ENCODE measurements at places on chromosomes 7 and 10.

GRCh38 chr7:43625453-43625852 is 42.5 kb downstream of the STK17A start:
- DNase-seq = no peak

- DNase-seq = no peak
Measured at GRCh38 chr7:4255336-4255735, 426.8 kb upstream of the FOXK1 start.

GRCh38 chr10:21962358-21962757 is 41.2 kb downstream of the DNAJC1 start:
- no peak for DNase-seq

DNA sequence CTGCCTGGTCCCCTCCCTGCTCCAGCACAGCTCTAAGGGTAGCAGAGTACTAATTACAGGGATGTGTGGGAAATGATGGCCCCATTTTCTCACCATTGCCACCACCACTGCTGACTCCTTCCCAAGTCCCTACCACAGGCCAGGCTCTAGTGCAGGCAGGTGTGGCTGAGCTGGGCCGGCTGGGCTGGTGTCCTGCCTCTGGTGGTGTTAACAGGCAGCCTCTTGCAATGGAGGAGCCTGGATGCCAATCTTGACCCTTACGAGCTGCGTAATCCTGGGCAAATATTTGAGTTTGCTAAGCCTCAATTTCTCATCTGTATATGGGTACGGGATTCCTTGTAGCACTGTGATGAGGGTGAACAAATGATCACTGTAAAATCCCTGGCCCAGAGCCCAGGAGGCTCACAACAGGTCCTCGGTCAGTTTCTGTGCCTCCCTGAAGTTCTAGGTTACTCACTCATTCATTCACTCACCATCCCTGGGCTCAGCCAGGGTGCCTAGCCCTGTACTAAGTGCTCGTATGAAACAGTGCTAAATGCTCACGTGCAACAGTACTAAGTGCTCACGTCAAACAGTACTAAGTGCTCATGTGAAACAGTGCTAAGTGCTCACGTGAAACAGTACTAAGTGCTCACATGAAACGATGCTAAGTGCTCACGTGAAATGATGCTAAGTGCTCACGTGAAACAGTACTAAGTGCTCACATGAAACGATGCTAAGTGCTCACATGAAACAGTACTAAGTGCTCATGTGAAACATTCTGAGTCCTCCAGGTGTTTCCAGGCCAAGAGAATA is 2.3 kb upstream of the FZD9 start:
- no peak for DNase-seq

GRCh38 chr7:158276414-158277218 is 311.0 kb downstream of the PTPRN2 start:
- no peak for DNase-seq

DNA sequence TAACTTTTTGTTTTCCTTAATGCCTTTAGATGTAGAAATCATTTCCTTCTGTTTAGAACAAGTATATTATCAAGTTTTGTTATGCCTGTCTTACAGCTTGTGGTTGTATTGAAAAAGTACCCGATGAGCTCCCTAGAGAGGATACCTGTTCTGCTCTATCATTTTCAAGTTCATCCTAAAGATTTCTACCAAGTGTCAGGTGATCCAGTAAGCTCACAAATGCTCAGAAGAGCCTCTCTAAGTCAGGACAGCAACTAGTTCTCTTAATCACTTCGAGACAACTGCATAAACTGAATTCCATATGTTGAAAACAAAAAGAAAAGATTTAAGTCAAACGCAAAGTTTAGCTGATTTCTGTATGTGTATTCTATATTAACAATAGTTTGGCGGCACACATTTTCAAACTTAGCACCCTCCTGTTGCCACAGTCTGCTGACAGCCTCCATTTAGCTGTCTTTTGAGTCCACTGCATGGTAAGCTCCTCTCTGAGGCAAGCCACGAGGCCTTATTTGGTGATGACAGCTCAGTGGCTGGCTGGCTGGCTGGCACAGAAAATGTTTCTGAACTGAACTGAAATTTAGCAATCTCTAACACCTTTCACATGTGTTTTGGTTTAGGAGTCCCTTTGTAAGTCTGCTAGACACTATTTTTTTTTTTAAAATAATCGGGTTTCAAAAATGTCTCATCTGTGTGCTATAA is 59.4 kb downstream of the SEMA3C start:
- no peak for DNase-seq

DNA sequence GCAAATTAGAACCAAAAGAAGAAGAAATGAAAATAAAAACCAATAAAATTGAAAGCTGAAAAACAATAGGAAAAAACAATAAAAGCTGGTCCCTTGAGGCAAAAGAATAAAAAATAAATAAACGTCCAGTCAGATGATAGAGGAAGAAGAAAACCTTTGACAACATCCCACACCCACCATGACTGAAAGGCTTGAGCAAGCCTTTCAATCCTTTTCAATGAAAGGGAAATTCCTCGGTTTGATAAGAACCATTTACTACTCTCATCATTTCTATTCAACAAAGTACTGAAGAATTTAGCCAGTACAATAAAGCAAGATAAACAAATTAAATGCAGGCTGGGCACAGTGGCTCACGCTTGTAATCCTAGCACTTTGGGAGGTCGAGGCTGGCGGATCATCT is 3.8 kb downstream of the SLC25A40 start:
- no peak for DNase-seq

GRCh38 chr7:105934572-105935185 is 28.4 kb upstream of the CDHR3 start:
- no peak for DNase-seq

GRCh38 chr10:71644307-71645180 is 75.0 kb downstream of the C10orf105 start:
- no peak for DNase-seq

- DNase-seq = peak; percentile 51
Measured at GRCh38 chr10:60434418-60435046, 44.9 kb upstream of the ANK3 start.

- peak; percentile 95 for DNase-seq
Measured at GRCh38 chr7:114392686-114393085, 21.9 kb upstream of the FOXP2 start.

GRCh38 chr10:1655367-1655766 is 82.0 kb downstream of the ADARB2 start:
- no peak for DNase-seq

DNA sequence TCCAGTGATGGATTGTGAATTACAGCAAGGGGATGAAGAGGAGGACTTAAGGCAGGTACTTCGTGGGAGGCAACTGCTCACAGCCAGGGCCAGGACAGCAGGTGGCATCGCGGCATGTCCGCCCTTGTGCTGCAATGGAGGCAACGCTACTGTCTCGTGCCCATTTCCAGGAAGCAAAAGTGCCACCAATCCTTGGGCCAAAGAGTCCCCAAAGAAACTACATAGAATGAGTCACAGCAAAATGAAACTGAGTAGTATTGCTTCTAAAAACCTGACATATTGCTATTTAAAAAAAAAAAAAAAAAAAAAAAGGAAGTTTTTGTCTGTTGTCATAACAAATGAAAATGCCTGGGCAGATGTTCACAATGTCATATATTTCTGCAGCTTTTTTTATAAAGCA is 46.6 kb downstream of the RSU1 start:
- no peak for DNase-seq

- no peak for DNase-seq
Measured at GRCh38 chr10:69345890-69346474, 67.7 kb downstream of the HK1 start.

- no peak for DNase-seq
Measured at GRCh38 chr10:30865141-30865926, 166.3 kb downstream of the ZNF438 start.

- DNase-seq = no peak
Measured at GRCh38 chr10:127257395-127257794, 61.0 kb upstream of the INSYN2A start.

GRCh38 chr7:123218866-123219265 is 19.1 kb upstream of the SLC13A1 start:
- DNase-seq = no peak

DNA sequence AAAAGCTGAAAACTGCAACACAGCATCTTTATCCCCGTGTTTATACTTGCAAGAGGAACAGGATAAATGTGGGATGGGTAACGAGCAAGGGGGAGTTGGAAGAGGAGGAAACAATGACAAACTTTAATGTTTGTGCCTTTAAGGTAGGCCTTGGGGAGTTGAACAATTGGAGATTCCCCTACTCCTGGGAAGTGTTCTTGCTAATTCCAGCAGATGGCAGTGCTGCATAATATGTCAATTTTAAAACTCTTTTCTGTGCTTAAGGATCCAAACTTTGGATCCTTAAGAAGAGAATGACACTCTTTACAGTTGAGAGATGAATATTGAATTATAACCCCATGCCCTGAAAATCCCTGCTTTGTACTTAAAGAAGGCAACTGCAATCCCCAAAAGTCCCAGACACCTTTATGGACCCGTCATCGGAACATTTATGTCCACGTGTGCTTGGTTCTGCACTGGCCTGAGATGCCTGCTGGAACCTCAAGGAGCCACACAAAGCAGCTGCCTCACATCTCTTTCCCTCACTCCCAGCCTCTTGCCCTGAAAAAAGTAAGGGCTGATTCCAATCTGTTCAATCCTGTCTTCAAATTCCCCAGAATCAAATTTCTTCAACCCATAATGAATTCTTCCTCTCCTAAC is 12.0 kb downstream of the IFIT5 start:
- peak; percentile 55 for DNase-seq

DNA sequence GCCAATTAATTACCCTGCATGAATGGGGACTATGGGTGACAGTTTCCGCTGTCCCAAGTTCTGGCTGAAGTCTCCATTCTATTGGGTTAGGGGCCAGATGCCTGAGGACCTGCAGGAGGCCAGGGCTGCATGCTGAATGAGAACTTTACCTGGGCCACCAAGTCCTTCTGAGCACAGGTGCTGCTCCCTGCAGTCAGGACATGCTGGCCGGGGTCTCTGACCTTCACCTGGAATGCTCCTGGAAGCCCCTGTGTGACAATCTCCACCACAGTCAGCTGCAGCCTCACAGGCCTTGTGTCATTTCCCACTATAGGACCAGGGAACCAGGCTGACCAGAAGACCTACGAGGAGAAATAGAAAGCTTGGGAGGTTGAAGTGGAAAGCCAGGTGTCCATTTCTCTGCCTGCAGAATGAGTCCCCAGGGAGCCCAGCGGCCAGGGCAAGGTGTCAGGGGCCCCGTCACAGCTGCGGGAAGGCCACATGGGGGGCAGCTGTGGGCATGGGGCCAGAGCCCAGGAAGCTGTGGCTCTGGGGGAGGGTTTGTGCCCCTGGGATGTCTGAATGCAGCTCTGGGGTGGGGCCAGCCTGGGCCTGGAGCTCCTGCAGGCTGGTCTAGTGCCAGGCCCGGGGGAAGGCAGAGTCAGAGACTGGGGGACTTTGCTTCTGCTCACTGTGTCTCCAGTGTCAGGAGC is 5.6 kb upstream of the GIMAP8 start:
- DNase-seq = no peak

DNA sequence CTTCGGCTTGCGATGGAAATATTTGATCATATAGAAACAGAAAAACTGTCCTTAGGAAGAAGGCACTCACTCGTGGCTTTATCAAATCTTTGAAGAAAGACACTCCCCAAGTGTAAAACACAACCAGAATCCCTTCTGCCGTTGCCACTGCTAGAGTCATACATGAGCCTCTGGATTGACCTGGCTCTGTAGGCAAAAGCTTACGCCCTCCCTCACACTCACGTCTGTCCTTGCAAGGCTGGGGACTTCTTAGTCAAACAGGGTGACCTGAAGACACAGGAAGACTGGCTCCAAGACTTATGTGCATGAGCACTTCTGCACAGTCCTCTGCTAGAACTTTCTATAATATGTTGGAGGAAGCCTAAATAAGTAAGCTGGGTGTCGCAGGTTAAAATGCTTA is 135.4 kb upstream of the MDFIC start:
- no peak for DNase-seq

DNA sequence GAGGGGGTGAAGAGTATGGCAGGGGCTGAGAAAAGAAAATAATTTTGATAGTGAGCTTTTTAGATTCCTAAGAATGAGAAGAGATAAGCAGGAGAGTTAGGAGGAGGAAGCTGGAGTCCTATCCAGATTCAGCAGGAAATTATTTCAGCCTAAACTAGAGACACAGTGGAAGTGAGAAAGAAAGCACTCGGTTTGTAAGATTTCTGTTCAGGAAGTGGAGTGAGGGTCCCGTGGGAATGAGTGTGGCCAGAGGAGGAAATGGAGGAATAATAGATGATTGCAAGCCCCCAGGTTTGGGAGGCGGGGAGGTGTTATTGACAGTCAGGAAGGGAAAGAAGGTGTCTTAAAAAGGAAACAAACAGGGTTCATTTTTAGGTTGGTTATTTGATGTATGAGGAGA is 84.8 kb upstream of the NRP1 start:
- no peak for DNase-seq

DNA sequence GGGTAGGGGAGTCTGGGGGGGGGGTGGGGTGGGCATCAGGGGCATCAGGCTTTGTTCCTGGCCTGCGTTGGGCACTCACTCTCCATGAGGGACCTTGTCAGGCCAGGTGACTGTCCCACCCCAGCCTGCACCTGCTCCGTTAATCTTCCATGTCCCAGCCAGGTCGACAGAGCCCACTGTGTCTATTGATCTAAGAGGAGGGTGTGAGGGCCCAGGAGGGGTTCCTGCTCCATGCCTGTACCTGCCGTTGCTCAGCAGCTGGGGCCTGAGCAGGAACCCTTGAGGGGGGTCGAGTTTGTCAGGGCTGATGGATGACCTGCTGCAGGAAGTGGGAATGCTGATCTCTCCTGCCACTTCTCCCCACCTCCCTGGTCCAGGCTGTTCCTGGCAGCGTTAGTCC is 18.6 kb downstream of the NEUROG3 start:
- DNase-seq = no peak

- no peak for DNase-seq
Measured at GRCh38 chr7:39265641-39266591, 288.2 kb downstream of the POU6F2 start.

DNA sequence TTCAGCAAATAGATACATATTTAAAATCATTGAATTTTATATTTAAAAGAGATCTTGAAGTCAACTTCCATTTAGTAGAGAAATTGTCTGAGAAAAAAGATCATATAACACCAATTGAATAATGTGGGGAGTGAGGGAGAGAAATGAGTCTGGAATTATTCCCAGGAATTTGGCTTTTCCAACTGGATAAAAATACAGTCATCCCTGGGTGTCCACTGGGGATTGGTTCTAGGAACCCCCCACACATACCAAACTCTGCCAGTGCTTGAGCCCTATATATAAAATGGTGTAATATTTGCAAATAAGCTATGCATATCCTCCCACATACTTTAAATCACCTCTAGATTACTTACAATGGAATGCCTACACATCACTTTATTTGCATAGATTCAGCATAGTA is 162.8 kb upstream of the SEMA3C start:
- DNase-seq = peak; percentile 24

- no peak for DNase-seq
Measured at GRCh38 chr7:151796871-151797537, 79.9 kb downstream of the PRKAG2 start.

- no peak for DNase-seq
Measured at GRCh38 chr10:44070282-44070681, 314.6 kb downstream of the CXCL12 start.

DNA sequence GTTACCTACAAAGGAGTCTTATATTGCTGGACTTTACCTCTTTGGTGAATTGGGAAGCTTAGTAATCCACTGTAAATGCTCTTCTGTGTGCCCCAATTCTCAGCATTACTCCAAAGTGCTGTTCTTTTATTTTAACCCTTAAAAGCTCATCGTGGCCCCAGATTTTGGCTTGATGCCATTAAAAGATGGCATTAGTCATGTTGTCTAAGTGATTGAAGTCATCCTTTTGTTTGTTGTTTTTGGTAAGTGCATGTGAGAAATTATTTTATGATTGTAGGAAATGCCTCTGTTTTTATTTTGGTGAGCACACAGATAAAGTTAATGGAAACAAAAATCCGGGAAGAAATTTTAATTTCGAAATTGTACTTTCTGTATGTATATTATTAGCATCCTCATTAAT is 82.5 kb upstream of the GATA3 start:
- DNase-seq = no peak

- no peak for DNase-seq
Measured at GRCh38 chr10:42926843-42927242, 144.2 kb downstream of the BMS1 start.
